ENCODE measurements at places on chromosomes 7 and 10.

- H3K27me3 ChIP-seq = no peaks in the 10 kb centered on the region
- no peak overlapping the region for H3K27ac ChIP-seq
- no peaks in the 10 kb centered on the region for H3K36me3 ChIP-seq
- no peak overlapping the region for H3K4me3 ChIP-seq
These were observed 181.9 kb upstream of the MKLN1 start for GRCh38 chr7:131145770-131146169.

DNA sequence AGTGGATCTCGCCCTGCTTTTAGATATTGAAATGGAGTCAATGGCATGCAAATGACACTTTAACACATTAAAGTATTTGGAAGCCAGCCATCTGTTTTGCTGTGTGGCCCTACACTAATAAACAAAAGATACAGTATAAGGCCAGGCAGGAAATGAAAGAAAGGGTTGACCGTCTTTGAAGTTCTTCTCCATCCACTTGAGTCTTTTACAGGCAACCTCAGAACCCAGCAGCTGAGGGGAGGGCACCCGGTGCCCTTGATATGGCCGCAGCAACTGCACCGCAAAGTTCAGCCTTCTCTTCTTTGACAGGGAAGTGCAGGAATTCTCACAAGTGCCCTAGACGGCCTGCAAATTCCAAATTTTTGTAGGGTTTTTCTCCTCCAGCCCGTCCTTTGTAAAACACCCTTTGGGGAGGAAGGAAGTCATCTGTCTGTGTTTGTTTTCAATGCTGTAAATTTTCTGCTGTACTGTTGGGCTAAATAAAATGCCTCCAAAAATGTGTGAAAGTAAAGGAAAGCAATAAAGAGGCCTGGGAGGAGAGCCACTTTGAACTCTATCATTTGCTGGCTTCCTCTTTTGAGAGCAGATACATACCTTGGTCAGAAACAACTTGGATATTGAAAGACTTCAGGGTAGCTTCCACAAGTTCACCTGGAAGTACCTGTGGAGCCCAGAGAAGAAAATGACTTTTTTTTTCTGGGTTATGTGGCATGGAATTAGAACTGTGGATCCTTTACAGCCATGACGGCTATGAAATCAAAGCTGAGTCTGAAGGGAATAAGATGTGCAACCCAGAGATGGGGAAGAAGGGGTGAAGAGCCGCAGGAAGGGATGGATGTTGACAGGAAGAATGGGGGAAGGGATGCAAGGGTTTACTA lies 3.6 kb downstream of the HOXA1 start:
- no peaks in the 10 kb centered on the region for H3K36me3 ChIP-seq
- H3K4me1 ChIP-seq = peaks cover 9% of the 10 kb centered on the region
- H3K27me3 ChIP-seq = peaks cover 20% of the 10 kb centered on the region
- no peak for DNase-seq

DNA sequence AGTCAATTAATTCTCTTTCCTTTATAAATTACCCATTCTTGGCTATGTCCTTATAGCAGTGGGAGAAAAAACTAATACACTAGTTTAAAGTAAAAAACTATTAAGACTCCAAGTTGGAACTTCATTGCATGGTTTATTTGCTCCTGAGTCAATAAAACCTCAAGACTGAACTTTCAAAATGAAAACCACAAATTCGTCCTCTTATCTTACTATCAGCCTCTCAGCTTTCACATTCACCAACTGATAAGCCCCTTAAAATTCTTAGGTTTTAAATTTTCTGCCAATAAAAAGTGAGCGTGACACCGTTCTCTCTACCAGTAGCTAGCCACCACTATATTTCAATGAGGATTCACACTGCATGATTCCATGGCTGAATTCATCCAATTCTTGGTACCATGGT lies 346.4 kb upstream of the NPSR1 start:
- H3K36me3 ChIP-seq = no peaks in the 10 kb centered on the region
- no peaks in the 10 kb centered on the region for H3K4me1 ChIP-seq
- H3K4me3 ChIP-seq = no peak overlapping the region
- H3K27ac ChIP-seq = no peak overlapping the region

DNA sequence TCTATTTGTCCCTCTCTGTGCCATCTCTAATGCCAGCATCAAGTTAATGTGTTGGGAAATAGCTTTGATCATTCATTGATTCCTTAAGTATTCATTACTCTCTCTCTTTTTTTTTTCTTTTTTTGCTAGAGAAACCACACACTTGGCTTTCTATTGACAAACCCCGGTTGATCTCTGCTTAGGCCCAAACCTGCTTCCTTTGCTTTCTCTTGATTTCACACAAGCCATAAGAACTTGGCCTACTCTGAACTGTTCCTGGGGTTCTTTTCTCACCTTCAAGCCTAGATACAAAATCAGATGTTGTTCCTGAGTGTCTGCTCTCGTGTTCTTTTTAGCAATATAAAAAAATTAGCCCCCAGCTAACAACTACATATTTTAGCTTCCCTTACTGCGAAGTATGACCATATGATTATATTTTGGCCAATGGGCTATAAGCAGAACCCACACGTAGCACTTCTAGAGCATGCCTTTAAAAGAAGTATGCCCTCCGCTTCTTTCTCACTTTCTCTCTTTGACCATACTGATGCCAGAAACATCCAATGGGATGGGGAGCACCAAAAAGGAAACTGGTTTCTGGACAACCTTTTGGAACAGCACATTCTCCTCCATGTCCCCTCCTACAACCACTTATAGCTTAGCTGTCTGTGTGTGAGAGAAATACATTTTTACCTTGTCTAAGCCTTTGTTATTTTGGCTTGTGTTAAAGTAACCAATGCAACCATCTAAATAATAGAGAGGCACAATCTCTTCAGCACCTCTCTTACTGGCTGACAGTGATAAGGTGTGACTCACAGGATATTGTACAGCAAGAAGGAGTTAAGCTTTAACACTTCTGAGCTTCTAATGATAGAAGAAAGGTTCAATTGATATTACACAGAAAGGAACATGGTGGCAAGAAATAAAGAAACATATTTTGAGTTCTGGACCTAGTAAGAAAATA lies 96.6 kb upstream of the LRRN3 start:
- no peaks in the 10 kb centered on the region for H3K36me3 ChIP-seq
- H3K27me3 ChIP-seq = no peaks in the 10 kb centered on the region
- H3K4me3 ChIP-seq = no peak overlapping the region
- H3K27ac ChIP-seq = no peak overlapping the region

DNA sequence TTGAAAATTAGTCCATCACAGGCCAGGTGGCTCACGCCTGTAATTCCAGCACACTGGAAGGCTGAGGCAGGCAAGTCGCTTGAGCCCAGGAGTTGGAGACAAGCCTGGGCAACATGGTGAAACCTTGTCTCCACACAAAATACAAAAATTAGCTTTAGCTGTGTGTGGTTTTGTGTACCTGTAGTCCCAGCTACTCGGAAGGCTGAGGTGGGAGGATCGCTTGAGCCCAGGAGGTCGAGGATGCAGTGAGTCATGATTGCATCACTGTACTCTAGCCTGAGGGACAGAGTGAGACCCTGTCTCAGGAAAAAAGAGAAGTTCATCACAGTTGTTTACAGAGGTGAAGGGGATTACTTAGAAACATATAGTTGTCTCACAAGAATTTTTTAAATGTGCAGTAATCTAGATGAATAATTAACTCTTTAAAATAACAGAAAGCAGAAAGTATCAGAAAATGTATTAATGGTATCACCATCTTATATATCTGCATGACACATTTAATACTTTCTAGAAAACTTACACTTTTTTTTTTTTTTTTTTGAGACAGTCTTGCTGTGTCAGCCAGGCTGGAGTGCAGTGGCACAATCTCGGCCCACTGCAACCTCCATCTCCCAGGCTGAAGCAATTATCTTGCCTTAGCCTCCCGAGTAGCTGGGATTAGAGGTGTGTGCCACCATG lies 8.9 kb downstream of the LCOR start:
- no peak for DNase-seq
- peaks cover 13% of the 10 kb centered on the region for H3K36me3 ChIP-seq
- H3K4me3 ChIP-seq = no peak overlapping the region
- no peak overlapping the region for H3K27ac ChIP-seq

GRCh38 chr10:98457721-98458120 lies 11.0 kb upstream of the HPS1 start:
- no peak overlapping the region for H3K4me3 ChIP-seq
- H3K36me3 ChIP-seq = no peaks in the 10 kb centered on the region
- peaks cover 15% of the 10 kb centered on the region for H3K27me3 ChIP-seq
- no peak overlapping the region for H3K27ac ChIP-seq

DNA sequence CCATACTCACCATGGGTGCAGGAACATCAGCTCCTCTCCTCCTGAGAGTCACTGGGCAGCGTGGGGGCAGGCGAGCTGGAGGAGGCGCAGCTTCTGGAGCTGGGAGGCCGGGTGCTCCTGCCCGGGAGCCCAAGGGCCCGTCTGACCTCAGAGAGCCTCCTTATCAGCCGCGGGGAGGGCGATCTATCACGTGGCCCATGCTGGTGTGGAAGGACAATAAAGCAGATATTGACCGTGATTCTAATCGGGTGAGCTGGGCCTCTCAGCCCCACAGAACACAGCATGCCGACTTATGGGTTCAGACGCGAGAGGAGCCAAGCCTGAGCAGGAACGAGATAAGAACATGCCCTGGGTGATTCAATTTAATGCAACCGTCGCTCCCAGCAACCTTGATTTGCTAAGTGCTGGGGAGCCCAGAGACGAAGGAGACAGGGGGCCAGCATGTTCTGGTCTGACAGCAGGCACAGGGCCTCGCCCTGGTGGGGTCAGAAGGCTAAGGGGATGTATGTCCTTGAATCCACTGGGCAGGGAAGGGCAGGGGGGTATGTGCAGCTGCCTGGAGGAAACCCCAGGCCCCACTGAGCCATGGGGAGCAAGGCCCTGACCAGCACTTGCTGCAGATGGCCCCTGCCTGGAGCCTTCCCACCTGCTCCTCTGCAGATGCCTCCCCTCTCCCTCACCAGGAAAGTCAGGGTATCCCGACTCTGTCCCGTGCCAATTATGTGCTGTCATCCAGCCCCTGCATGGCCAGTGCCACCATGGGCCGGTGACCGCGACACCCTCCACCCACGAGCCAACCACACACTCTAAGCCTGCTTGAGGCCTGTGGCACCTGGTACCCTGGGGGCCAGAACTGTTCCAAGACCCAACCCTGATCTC lies 95.3 kb upstream of the RET start:
- no peak overlapping the region for H3K27ac ChIP-seq
- DNase-seq = no peak
- no peaks in the 10 kb centered on the region for H3K27me3 ChIP-seq

GRCh38 chr7:55065511-55066229 lies 46.9 kb downstream of the EGFR start:
- H3K4me1 ChIP-seq = peaks cover 3% of the 10 kb centered on the region
- H3K27ac ChIP-seq = no peak overlapping the region
- H3K27me3 ChIP-seq = peaks cover 18% of the 10 kb centered on the region
- no peak overlapping the region for H3K4me3 ChIP-seq
- DNase-seq = no peak

- peaks cover 6% of the 10 kb centered on the region for H3K4me1 ChIP-seq
- H3K4me3 ChIP-seq = no peak overlapping the region
- no peak overlapping the region for H3K27ac ChIP-seq
- no peaks in the 10 kb centered on the region for H3K27me3 ChIP-seq
- peaks cover 22% of the 10 kb centered on the region for H3K36me3 ChIP-seq
These were observed 29.7 kb downstream of the PPP3CB start for GRCh38 chr10:73465978-73466726.

GRCh38 chr10:120961795-120962755 lies 110.9 kb downstream of the WDR11 start:
- no peaks in the 10 kb centered on the region for H3K36me3 ChIP-seq
- H3K4me3 ChIP-seq = no peak overlapping the region
- DNase-seq = no peak
- H3K4me1 ChIP-seq = no peaks in the 10 kb centered on the region

GRCh38 chr10:84820120-84820519 lies 491.7 kb downstream of the CCSER2 start:
- H3K4me3 ChIP-seq = no peak overlapping the region
- no peak overlapping the region for H3K27ac ChIP-seq
- no peaks in the 10 kb centered on the region for H3K36me3 ChIP-seq

DNA sequence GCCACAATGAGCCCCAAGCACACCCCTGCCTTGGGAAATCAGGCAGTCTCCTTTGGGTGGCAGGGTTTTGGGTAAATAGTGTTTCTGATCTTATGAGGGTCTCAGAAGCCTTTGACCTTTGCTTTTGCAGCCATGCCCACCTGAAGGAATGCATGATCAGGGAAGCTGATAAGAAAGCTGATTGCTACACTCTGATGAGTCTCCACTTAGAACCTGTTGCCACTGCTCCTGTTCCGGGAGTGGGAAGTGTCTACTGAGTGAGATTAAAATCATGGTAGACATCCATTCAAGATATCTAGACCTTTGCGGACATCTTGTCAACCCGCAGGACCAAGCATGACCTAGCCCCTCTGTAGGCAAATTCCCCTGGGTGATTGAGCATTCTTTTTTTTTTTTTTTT lies 282.6 kb downstream of the SKIDA1 start:
- H3K4me1 ChIP-seq = no peaks in the 10 kb centered on the region
- no peaks in the 10 kb centered on the region for H3K36me3 ChIP-seq
- H3K4me3 ChIP-seq = no peak overlapping the region
- no peak overlapping the region for H3K27ac ChIP-seq

- H3K27me3 ChIP-seq = no peaks in the 10 kb centered on the region
- no peak overlapping the region for H3K27ac ChIP-seq
- H3K4me3 ChIP-seq = no peak overlapping the region
- H3K4me1 ChIP-seq = peaks cover 19% of the 10 kb centered on the region
- no peak for DNase-seq
These were observed 36.0 kb downstream of the NUDT1 start for GRCh38 chr7:2278026-2278425.

GRCh38 chr10:1920127-1920526 lies 182.8 kb upstream of the ADARB2 start:
- no peak overlapping the region for H3K27ac ChIP-seq
- no peaks in the 10 kb centered on the region for H3K36me3 ChIP-seq
- H3K4me3 ChIP-seq = no peak overlapping the region
- no peak for DNase-seq
- H3K4me1 ChIP-seq = peaks cover 2% of the 10 kb centered on the region

DNA sequence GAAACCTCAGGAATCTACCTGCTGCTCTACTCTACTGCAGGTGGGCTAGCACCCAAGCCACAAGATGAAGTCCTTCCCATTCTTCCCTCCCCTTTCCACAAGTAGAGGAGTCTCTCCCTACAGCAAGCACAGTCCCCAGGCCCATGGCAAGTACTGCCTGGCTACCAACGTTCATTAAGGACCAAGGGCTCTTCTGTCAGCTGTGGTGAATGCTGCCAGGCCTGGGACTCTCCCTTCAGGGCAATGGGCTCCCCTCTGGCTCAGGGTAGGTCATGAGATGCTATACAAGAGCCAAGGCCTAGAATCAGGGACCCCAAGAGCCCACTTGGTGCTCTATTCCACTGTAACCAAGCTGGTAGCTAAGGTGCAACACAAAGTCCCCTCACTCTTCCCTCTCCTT lies 39.8 kb downstream of the SNX13 start:
- no peak for DNase-seq
- no peak overlapping the region for H3K27ac ChIP-seq
- H3K4me1 ChIP-seq = peaks cover 20% of the 10 kb centered on the region
- H3K4me3 ChIP-seq = no peak overlapping the region

GRCh38 chr7:118369987-118370386 lies 145.5 kb downstream of the ANKRD7 start:
- H3K4me1 ChIP-seq = no peaks in the 10 kb centered on the region
- peaks cover 2% of the 10 kb centered on the region for H3K27me3 ChIP-seq
- no peaks in the 10 kb centered on the region for H3K36me3 ChIP-seq
- no peak for DNase-seq

GRCh38 chr7:155973451-155973997 lies 161.3 kb upstream of the SHH start:
- no peak overlapping the region for H3K27ac ChIP-seq
- no peak for DNase-seq
- no peaks in the 10 kb centered on the region for H3K36me3 ChIP-seq
- peaks cover 3% of the 10 kb centered on the region for H3K27me3 ChIP-seq
- H3K4me1 ChIP-seq = peaks cover 2% of the 10 kb centered on the region

GRCh38 chr7:65800890-65801341 lies 72.0 kb upstream of the VKORC1L1 start:
- no peaks in the 10 kb centered on the region for H3K27me3 ChIP-seq
- no peak for DNase-seq
- H3K27ac ChIP-seq = no peak overlapping the region
- H3K36me3 ChIP-seq = peaks cover 6% of the 10 kb centered on the region
